ENCODE measurements at places on chromosomes 2 and 18.

DNA sequence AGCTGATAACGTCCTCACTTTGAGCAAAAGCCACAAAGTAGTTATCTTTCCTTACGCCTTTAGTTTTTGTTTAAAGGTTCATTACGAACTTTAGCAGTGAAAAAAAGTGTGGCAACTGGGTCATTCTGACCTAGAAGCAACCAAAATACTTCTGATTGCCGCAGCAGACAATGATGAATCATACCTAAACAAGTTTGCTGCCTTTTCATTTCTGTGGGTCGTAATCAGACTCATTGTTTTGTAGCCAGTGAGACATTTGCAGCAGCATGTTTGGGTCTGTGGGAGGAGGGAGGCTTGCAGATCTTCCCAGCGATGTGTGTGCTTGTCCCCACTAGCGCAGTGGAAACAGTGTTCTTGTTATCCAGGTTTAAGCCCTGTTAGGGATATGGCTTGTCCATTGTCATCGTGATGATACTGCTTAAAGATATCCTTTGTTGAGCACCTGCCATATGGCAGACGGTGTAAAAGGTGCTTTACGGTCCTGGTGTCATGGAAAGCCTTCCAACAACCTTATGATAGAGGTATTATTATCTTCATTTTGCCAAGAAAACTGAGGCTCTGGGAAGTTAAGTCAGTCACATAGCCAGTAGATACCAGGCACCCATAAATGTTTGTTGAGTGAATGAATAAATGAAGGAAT is 1.3 kb upstream of the GREB1 start:
- no peak for DNase-seq

DNA sequence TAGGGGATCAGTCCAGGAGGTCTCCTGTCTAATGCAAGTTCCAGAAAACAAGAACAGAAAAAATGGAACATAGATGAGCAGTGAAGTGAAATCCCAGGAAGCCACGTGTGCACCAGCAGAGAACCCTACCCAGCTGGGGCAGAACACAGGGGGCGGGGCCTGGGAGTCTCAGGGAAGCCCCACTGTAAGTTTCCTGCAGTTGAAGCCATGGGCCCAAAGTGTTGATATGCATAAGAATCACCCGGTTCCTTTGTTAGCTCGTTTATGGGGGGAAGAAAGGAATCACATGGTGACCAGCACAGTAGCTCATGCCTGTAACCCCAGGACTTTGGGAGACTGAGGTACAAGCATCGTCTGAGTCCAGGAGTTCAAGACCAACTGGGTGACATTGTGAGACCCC is 131.3 kb downstream of the INO80D start:
- no peak for DNase-seq

GRCh38 chr2:152568531-152568930 is 148.7 kb downstream of the PRPF40A start:
- DNase-seq, result no peak

- DNase-seq, result no peak
Observed at GRCh38 chr2:213187833-213188532, 36.6 kb upstream of the IKZF2 start.

DNA sequence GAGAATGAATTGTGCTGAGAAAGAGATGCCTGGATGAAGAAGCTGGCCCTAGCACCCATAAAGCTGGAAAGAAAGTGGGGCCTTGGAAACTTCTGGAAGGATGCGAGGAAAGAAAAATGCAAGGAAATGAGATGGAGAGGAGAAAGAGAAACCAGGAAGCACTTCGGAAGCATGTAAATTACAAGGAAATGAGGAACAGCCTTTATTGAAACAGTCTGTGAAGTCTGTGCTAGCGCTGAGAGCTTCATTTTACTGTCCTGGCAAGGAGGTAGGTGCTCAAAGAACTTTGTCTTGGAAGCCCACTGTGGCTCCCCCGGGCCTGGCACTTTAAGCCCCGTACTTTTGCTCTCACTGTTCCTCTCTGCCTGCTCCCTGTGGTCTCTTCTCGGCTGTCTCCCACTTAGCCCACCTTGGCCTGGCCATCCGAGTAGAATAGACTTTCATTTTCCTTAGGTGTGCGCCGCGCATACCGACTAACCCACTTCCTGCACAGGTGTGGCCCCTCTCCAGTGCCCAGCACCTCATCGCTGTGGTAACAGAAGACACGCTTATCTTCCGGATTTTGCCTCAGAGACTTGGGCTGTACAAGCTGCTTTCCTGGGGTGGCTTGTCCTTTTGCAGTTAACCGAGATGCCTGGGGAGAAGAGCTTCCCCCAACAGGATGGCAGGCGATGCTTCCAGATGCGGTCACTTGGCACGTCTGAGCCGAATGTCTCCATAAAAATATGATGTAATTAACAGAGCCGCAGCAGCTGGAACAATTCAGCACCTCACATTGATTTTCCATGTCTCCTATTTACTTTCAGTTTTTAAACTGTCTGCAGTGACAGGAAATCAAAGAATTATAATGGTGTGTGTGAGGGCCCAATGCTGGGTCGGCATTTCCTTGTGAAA is 199.6 kb downstream of the HRH4 start:
- DNase-seq, result peak; percentile 17

- peak; percentile 20 for DNase-seq
Observed at GRCh38 chr2:162072976-162073887, 783 bp downstream of the DPP4 start.

All from GM10248 (cell line).